ENCODE measurements at places on chromosomes 12 and 14.
A peak's percentile ranks its signal among the peaks of the same experiment; 100 is the strongest.

DNA sequence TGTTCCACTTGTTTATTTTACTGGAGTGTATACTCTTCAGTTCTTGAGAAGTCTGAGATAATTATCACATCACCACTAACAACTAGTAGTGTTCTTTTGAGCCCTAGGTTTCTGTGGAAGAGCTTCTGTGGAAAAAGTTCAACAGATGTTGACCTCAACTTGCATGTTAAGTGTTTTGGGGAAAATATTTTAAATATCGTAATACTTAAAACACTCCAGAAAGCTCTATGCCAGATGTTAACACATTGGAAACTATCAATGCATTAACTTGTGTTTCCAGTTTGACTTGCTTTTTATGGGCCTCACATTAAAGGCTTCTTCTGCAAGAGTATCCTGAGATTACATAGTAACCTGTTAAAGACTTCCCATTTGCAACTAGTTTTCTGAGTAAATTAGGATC is 173.1 kb downstream of the DUSP6 start:
- DNase-seq: no peak

GRCh38 chr12:58554522-58555157 is 365.7 kb downstream of the LRIG3 start:
- DNase-seq: no peak

- DNase-seq: no peak
Measured at GRCh38 chr12:74781991-74782485, 244.4 kb downstream of the ATXN7L3B start.

GRCh38 chr14:103016071-103016470 is 41.3 kb downstream of the CDC42BPB start:
- DNase-seq: no peak

DNA sequence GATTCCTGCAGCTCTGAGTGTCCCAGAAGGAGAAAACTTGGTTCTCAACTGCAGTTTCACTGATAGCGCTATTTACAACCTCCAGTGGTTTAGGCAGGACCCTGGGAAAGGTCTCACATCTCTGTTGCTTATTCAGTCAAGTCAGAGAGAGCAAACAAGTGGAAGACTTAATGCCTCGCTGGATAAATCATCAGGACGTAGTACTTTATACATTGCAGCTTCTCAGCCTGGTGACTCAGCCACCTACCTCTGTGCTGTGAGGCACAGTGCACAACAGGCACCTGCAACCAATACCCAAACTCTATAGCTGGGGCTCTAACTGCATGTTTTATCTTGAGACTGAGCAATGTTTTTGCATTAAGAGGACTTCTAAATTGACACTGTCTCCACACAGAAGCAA is 379.2 kb upstream of the OR4E1 start:
- DNase-seq: no peak

DNA sequence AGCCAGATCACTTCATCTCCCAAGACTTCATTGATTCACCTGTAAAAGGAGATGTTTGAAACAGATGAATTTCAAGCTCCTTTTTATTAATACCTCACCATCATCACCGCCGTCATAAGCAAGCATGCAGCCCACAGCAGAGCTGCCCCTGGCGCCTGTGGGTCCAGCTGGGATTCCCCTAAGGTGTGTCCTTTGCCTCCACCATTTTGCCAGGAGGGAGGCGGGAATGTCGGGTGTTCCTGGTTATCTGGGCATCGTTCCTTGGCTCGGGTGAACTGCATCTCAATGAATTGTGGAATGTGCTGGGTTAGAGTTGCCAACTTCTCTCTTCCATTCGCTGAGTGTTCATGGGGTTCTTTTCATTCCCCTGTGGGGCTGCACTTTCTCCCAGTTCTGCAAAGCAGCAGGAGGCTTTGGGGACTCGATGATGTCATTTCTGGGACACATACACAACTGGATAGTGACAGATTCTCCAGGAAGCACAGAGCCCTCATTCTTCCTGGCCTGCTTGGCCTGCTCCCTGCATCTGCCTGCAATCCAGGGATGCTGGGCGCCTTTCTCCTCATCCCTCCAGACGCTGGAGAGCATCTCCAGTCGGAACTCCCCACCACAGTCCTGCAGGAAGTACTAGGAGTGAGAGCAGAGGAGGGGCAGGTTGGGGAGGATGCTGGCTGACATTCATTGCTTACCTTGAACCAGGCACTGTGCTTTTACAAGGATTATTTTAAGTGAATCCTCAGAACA is 10.1 kb downstream of the CCND2 start:
- no peak for DNase-seq

DNA sequence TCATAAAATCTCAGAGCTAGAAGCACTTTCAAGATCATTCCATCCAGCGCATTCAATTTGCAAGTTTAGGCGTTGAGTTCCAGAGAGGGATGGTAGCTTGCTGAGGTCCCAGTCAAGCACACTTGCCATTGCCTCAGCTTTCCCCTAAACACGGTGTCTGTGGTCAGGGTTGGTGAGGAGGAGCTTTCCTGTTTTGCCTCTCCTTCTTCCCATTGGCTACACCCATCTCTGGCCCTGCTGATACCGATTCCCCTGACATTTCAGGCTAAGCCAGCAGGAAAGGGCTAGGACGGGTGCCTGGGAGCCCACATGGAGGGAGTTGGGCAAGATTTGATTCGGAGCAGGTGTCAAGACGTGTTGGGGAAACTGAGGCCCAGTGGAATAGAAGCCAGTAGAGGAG is 9.1 kb downstream of the NFATC4 start:
- no peak for DNase-seq

DNA sequence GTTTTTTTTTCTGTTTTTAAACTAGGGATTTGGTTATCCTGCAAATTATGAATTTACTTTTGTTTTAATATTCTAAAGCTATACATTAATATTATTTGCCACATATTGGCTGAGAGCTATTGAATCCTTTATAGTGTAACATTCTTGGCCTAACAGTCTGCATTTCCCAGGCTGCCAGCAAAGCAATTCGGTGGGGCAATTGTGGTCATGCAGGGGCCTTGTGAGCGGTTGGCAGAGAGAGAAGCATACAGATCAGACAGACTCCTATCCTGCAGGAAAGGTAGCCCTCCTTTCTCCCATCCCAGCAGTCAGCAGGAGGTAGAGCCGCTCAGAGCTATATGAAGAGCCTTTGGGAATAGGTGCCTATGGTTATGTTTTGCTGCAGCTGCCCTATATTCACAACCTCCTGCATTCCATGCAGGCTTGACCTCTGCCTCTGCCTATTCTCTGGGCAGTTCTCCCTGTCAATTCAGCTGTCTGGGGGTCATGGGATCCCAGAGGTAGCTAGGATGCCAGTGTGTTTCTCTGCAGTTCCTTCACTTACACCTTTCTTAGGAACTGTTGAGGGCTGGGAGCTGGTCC is 144.7 kb downstream of the GPHN start:
- DNase-seq: no peak

- DNase-seq: no peak
Measured at GRCh38 chr14:63266106-63266505, 52.6 kb downstream of the GPHB5 start.

- no peak for DNase-seq
Measured at GRCh38 chr12:69324797-69325466, 23.2 kb upstream of the LYZ start.

DNA sequence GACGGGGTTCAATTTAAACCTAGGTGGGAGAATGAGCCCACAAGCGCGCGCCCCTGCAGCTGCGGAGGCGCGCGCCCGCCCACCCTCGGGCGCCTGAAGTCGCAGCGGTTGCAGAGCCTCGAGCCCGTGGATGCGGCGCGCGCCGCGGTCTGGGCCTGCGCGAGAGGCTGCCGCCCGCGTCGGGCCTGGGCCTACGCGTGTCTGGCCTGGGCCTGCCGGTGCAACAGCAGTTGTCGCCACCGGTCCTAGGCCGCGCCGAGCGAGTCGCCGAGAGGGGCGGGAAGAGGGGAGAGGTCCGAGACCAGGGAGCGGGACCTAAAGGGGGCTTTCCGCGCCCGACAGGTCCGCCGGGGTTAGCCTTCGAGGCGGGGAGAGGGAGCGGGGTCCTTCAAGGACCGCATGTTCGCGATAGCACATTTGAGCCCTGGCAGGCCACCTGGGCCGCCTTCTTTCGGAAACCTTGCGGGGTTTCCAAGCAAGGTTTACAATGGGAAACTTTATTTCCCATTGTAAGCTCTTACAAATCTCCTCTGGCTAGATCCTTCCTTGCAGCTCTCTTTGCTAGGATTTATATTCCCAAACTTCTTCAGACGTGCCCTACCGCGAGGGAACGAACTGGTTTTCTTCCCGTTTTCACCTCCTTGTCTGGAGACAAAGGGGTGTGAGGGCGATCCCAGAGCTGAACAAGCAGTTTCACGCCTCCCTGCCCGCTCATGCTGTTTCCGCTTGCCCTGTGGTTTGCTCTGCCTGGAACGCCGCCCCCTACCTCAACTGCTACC is 6.8 kb downstream of the SIX6 start:
- DNase-seq: no peak

DNA sequence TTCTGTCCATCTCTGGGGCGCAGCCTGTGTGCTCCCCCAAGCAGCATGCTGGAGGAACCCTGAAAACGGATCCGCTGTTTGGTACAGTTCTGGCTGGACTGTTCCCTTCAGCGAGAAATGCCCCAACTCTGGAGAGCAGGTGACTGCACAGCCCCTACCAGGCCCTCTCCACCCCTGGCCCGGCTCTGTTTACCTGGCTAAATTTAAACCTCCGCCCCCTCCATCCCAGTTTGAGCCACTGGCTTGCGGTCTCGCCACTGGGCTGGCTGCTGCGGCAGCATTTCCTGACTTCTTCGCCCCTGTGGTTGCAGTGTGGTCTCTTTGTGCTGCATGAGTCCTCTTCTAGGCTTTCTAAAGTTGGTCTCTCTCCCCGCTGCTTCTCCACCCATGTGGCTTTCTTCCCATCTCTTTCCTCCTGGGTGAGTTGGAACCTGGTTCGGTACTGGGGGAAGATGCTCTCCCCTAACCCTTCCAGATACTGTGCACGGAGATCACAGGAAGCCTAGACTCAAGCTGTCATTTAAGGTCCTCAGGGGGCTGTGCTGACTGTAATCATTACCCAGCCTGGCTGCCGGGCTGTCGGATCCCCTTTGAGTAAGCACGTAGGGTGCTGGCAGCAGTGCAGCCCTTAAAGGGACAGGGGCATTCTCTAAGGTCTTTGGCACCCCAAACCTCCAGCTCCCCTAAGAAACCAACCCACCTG is 60.6 kb downstream of the FBXL14 start:
- peak; percentile 51 for DNase-seq

DNA sequence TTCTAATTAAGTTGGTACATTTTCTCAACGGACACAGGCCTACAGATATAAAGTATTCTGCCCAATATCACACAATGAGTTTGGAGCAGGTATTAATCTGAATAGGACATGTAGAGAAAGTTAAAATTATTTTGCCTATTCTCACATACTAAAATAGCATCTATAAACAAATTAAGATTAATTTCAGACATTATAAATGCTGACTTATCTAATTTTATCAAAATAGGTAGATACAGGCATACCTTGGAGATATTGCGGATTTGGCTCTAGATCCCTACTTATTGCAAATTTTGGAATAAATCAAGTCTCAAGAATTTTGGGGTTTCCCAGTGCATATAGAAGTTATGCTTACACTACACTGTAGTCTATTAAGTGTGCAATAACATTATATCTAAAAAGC is 41.0 kb upstream of the GRIP1 start:
- DNase-seq: no peak

DNA sequence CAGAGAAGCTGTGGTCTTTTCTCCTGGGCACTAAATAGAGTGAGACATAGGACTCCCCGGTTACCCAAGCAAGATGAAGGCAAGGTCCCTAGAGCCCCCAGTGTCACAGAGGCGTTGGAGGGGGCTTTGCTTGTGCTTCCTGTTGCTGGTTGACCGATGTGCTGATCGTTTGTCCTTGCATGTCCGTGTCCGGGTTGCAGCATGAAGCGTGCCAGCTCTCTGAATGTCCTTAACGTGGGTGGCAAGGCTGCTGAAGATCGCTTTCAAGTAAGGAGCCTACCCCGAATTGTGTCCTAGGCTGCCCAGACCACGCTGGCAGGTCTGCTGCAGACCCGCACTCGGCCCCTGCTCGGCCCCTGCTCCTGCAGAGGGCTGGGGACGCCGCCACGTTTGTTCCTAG is 23.1 kb downstream of the XRCC3 start:
- no peak for DNase-seq

GRCh38 chr12:43914923-43915468 is 79.1 kb downstream of the TMEM117 start:
- DNase-seq: no peak

DNA sequence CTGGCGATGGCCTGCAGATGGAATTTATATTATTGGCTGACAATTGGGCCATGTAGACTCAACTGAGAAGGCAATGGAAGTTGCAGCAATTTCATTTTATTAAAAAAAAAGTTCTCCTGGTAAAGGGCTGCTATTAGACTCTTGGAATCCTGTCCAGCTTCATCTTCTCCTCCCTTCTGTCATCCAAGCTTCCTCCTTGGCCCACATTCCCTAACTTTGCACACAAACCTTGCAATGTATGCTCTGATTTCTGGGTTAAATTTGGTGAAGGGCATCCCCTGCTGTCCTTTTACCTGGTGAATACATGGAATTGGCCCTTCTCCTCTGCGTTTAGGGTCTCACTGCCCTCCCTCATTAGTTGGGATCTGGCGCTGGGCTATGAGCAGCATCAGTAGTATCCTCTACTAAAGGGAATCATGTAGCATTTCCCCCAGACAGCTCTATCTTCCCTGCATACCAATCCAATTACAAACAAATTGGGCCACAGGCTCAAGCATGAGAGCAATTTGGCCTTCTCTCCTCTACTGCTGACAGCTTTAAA is 336.9 kb downstream of the BMP4 start:
- no peak for DNase-seq

DNA sequence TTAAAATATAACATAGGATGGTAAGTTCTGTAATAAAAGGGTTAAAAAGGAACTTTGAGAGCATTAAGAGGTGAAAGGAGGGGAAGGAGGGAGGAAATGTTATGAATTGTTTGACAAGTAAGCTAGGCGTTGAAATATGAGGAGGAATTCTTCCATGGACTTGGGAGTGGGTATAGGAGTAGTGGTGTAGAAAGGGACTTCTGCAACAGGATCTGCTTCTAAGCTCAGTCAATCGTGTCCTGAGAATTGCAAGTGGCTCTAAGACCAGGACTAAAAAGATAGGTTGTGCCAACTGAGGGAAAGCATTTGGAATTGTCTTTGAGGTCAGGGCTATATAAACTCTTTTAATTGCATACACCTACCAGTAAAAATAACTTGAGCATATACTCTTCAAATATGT is 74.1 kb upstream of the SLC38A2 start:
- DNase-seq: no peak

GRCh38 chr12:49507139-49507538 is 31.7 kb upstream of the KCNH3 start:
- DNase-seq: no peak

GRCh38 chr12:52566847-52567291 is 6.8 kb downstream of the KRT74 start:
- peak; percentile 80 for DNase-seq

- no peak for DNase-seq
Measured at GRCh38 chr14:98808494-98809407, 463.2 kb downstream of the BCL11B start.

- DNase-seq: peak; percentile 94
Measured at GRCh38 chr12:12716793-12717585, at the start of gene CDKN1B. Gene CDKN1B (plus strand): TSS chr12:12717368. CDS start chr12:12717840, 472 bp downstream.

- no peak for DNase-seq
Measured at GRCh38 chr12:92503029-92503931, 199.5 kb upstream of the PLEKHG7 start.

GRCh38 chr14:21475767-21476522 is 814 bp downstream of the RAB2B start:
- no peak for DNase-seq

GRCh38 chr12:88921434-88921833 is 341.2 kb upstream of the KITLG start:
- DNase-seq: no peak

GRCh38 chr14:54737132-54737711 is 165.4 kb downstream of the GCH1 start:
- DNase-seq: no peak

All from CD4-positive, alpha-beta T cell treated with Interleukin-17A for 1 hour (primary cell).